ENCODE measurements at places on chromosomes 6 and 20. TPM values are rescaled to one million over a fixed set of nuclear protein-coding genes. Genes with fewer than 3 reads are reported as not detected.

Gene NKAIN4
- not detected for polyA plus RNA-seq

Gene SLC17A3
- polyA plus RNA-seq = not detected

Gene KIZ
- polyA plus RNA-seq = 26.2 TPM

Gene CDH26
- not detected for polyA plus RNA-seq

Gene OTOR
- not detected for polyA plus RNA-seq

Gene UBE2C
- 0.46 TPM for polyA plus RNA-seq

All from IgD-negative memory B cell (primary cell).